Activated CD4-positive, alpha-beta T cell treated with anti-CD3 and anti-CD28 coated beads, Interleukin-2, amount 10 ng/mL, durations not matched to agents 24 days and 14 days (primary cell): ENCODE measurements at places on chromosomes 3 and 15. TPM values are rescaled to one million over a fixed set of nuclear protein-coding genes. Genes with fewer than 3 reads are reported as not detected.

DNA sequence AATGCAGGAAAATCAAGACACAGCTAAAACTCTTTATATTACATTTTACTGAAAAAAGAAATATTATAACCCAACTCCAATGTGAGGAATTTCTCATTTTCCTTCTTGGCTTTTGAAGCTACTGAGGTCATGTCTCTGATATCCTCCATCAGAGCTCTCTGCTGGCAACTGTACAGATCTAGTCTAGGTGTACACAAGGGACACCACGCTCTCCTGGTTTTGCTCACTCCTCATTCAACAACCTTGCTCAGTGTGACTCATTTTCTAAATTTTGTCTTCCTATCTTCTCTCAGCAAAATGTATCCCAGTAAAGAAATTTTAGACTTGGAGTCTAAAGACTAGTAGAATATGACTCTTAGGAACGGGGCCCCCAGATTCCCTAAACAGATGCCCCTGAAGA is 144.3 kb downstream of the KCNMB2 start:
- no peak for DNase-seq

The SIDT1 gene
- total RNA-seq: 8.5 and 11.5 TPM in 2 replicates

The GRAMD2A gene
- 0.21 TPM in 1 of 2 replicates, not detected in the other for total RNA-seq

DNA sequence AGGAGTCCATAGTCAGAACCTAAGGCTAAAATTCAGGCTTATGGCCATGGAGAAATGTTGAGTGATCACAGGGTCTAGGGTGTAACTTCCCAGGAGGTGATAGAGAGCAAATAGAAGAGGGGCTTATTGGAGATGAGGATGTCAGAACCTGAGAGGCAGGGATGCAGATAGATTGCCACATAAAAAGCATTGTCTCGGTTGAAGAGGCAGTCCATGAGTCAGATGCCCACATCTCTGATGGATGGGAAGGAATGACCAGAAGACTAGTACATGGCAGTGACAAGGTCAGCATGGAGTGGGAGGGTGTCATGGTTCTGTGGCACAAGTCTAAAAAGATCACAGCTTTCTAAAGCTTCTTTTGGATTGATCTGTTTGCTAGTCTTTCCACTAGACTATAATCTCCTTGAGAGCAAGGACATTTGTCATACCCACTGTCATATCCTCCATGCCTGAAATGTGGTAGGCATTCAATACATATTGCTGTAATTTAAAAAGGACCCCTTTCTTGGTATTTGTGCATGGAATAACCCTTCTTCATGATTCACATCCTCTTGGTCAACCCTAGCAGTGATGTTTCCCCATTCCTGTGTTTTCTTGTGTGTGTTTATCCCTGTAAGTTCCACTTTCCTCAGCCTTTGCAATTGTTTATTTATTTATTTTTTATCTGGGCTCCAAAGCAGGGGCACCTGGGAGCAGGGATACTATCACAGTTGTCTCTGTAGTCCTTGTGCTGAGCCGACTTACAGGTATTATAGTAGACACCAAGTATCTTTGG is 613.4 kb upstream of the CFAP20DC start:
- no peak for DNase-seq

DNA sequence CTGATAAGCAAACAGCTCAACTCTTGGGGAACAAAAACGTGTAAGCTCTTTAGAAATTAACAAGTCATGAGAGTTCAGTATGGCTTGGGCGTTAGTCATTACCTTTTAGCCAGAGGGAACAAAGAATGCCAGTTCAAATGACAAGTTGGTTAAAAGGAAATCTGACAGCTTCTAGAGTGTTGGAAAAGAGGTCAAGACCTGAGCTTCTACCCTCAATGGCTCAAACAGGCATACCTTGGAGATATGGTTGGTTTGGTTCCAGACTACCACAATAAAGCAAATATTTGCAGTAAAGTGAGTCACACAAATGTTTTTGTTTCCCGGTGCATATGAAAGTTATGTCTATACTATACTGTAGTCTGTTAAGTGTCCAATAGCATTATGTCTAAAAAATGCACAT is 136.1 kb downstream of the CACNA1D start:
- DNase-seq: no peak

The CCDC174 gene
- total RNA-seq: 16.0 and 16.8 TPM in 2 replicates

DNA sequence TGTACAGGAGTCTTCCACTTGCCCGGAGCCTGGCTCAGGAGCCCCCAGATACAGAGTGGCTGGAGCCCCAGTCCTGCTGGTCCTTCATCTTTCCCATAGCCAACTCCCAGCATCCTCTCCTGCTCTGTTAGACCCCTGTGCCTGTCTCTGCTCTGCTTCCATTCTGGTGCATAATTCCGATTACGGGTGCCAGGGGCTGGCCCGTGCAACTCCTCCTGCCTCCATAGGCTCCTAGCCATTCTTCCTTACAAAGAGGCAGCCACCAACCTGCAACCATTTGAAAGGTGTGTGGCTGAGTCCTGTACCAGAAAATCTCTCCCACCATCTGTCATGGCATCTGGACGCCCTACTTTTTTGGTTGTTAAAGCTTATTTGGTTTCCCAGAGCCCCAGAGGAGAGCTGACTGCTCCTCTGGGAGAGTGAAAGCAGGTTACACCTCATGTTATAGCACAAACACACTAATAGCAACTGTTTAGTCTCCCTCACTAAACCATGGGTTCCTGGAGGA is 5.2 kb upstream of the RAD18 start:
- no peak for DNase-seq

The CYFIP1 gene
- 56.7 and 60.8 TPM in 2 replicates for total RNA-seq

DNA sequence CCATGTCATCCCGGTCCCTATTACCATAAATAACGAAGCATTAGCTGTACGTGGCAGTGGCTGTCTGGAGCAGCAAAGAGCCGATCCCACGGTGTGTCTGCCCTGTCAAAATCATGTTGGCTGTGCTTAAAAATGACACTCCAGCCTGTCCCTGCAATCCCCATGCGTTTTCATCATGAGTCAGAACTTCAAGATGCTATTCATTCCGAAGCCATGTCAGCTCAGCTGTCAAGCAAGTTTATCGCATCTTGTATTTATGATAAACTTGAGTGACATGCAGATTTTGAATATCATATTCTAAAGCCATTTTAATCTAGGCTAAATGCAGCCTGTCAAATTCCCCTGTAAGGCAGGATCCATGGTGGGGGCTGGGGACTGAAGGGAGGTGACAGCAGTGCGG is 152.4 kb downstream of the TJP1 start:
- no peak for DNase-seq

The SLC25A38 gene
- 37.8 and 38.2 TPM in 2 replicates for total RNA-seq

GRCh38 chr3:41431386-41431785 is 232.1 kb downstream of the CTNNB1 start:
- no peak for DNase-seq

DNA sequence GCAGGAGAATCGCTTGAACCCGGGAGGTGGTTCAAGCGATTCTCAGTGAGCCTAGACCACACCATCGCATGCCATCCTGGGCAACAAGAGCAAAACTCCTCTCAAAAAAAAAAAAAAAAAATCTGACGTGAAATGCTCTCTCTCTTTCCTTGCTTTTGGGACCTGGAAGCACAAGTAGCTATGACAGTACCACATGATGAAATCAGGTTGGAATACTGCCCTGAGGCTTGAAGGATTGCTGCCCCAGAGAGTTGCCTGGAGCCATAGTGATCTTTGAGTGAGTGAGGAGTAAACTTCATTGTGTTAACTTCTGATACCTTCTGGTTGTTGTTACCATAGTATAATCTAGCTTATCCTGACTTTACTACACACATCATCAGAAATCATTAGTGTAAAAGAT is 23.3 kb downstream of the AKAP13 start:
- DNase-seq: no peak

GRCh38 chr3:171526146-171526545 is 65.9 kb upstream of the TNIK start:
- no peak for DNase-seq
